ENCODE measurements at places on chromosomes 1 and 21. TPM values are rescaled to one million over a fixed set of nuclear protein-coding genes. Genes with fewer than 3 reads are reported as not detected.

DNA sequence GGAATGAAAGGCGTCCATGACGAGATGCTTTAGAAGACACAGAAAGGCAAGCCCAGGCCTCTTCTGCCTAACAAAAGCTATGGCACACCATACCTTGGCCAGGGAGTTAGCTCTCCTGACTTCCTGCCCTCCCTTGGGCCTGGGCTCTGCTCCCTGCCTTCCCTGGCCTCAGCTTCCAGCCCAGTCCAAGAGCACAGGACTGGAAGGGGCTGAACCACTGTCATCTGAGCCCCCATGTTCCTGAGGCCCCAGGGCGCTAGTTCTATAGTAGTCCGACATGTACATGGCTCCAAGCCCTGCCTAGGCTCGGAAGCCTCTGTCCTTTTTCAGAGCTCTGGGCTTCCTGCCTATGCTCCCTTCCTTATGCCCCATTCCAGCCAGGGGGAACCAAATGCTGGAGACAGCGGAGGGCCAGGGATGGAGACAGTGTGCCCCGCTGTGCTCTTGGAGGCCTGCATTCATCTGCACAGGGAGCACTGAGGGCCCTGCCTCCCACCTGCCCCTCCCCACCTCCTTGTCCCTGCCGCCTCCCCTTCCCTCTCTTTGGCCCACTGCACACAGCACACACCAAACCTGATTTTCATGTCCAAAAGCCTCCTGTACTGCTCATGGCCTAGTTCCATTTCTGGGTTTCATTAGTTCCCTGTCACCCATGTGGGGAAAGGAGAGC, 240.1 kb downstream of the RHOU start:
- H3K4me3 ChIP-seq: no peak overlapping the region
- H3K27ac ChIP-seq: no peak overlapping the region
- H3K27me3 ChIP-seq: no peaks in the 10 kb centered on the region
- H3K4me1 ChIP-seq: no peaks in the 10 kb centered on the region

NOS1AP gene
- total RNA-seq: not detected

- H3K27ac ChIP-seq: no peak overlapping the region
- no peaks in the 10 kb centered on the region for H3K27me3 ChIP-seq
- H3K4me3 ChIP-seq: no peak overlapping the region
- DNase-seq: no peak
- no peaks in the 10 kb centered on the region for H3K36me3 ChIP-seq
- H3K4me1 ChIP-seq: no peaks in the 10 kb centered on the region
Measured at GRCh38 chr1:13967707-13968106, 267.7 kb downstream of the PRDM2 start.

DNA sequence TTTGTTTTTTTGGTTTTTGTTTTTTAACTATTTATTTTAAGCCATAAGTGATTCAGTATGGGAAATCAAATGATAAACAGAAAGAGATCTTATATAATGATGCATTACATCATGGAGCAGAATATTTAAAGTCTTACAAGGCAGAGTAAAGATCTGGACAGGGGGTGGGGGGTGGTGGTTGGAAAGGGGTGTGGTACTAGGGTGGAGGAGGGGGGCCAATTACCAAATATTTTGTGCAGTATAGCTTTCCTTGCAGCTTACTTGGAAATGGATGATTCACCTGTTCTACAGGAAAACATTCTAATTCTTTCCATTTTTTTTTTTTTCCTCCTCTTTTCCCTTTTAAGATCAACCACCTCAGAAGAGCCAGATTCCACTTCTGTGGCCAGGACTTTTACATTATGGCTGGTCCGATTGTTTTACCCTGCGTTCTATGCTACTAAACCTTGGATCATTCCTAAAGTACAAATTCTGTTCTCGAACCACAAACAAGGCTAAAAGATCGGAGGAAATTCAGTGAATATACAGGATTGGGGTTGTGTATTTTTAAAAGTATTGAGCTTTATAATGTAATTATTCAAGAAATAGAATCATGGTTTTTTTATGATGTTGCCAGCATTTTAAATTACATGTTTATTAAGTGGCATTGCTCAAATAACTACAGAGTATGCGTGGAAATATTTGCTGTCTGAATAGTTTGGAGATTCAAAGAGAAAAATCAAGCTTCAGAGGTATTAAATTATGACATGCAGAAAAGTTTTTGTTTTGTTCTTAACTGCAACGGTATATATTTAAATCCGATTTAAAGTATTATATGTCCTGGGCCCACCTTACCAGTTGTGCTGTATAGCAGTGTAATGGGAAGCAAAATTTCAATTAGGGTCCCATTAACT, 859.5 kb downstream of the USP25 start:
- no peak overlapping the region for H3K4me3 ChIP-seq
- no peaks in the 10 kb centered on the region for H3K36me3 ChIP-seq
- no peaks in the 10 kb centered on the region for H3K4me1 ChIP-seq
- H3K27ac ChIP-seq: no peak overlapping the region
- no peak for DNase-seq

GRCh38 chr21:29217818-29218291, 80.9 kb upstream of the BACH1 start:
- no peaks in the 10 kb centered on the region for H3K4me1 ChIP-seq
- no peaks in the 10 kb centered on the region for H3K27me3 ChIP-seq
- no peaks in the 10 kb centered on the region for H3K36me3 ChIP-seq
- no peak overlapping the region for H3K27ac ChIP-seq

FTCD gene
- total RNA-seq: 1.7 TPM

TCEA3 gene
- 28.7 TPM for total RNA-seq

GRCh38 chr21:34354836-34355235, 9.0 kb upstream of the KCNE2 start:
- peaks cover 2% of the 10 kb centered on the region for H3K27me3 ChIP-seq
- H3K36me3 ChIP-seq: no peaks in the 10 kb centered on the region
- H3K27ac ChIP-seq: no peak overlapping the region
- no peak overlapping the region for H3K4me3 ChIP-seq
- H3K4me1 ChIP-seq: no peaks in the 10 kb centered on the region

FABP3 gene
- total RNA-seq: not detected

DNA sequence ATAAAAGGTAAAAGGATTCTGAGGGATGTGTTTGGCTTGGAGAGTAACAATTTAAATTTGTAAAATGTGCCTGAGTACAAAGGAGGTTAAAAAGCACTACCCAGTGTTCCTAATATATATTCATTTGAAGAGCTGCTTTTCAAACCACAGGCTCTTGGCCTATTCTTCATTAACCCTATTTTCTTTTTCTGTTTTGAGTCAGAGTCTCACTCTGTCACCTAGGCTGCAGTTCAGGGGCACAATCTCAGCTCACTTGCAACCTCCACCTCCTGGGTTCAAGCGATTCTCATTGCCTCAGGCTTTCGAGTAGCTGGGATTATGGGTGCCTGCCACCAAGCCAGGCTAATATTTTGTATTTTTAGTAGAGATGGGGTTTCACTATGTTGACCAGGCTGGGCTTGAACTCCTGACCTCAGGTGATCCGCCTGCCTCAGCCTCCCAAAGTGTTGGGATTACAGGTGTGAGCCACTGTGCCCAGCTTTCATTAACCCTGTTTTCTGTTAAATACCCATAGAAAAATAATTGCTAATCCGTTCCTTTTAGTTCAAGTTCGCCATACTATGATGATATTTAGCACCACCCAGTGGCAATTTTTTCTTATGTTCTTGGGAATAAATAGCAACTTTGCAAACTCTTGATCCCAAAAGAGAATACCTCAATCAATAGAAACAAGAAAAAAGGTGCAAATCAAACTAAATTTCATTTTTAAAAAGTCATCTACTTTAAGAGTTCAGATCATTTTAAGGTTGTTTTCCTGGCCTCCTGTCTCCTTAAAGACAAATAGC, 30.5 kb downstream of the ZBTB8OS start:
- H3K4me1 ChIP-seq: peaks cover 12% of the 10 kb centered on the region
- H3K36me3 ChIP-seq: no peaks in the 10 kb centered on the region
- H3K27ac ChIP-seq: no peak overlapping the region
- no peaks in the 10 kb centered on the region for H3K27me3 ChIP-seq

TMPRSS3 gene
- total RNA-seq: 1.8 TPM

DNA sequence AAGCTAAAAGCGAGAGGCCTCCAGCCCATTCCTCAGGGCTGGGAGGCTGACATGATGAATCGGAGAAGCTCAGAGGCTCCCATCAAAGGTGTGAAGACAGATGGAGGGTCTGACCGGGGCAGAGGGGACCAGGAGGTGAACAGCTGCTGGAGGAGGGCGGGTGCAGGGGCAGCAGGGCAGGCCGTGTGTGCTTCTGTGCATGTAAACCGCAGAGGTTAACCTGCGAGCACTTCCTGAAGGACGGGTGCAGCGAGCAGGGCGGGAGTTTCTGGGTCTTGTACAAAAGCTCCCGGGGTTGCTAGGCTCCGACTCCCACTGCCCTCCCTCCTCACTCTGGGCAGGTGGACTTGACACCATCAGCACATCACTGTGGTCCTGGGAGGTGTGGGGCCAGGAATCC, 75.2 kb downstream of the PAX7 start:
- peaks cover 4% of the 10 kb centered on the region for H3K27me3 ChIP-seq
- no peaks in the 10 kb centered on the region for H3K4me1 ChIP-seq
- no peak overlapping the region for H3K27ac ChIP-seq
- H3K36me3 ChIP-seq: no peaks in the 10 kb centered on the region
- DNase-seq: no peak

SERPINC1 gene
- total RNA-seq: not detected

DNA sequence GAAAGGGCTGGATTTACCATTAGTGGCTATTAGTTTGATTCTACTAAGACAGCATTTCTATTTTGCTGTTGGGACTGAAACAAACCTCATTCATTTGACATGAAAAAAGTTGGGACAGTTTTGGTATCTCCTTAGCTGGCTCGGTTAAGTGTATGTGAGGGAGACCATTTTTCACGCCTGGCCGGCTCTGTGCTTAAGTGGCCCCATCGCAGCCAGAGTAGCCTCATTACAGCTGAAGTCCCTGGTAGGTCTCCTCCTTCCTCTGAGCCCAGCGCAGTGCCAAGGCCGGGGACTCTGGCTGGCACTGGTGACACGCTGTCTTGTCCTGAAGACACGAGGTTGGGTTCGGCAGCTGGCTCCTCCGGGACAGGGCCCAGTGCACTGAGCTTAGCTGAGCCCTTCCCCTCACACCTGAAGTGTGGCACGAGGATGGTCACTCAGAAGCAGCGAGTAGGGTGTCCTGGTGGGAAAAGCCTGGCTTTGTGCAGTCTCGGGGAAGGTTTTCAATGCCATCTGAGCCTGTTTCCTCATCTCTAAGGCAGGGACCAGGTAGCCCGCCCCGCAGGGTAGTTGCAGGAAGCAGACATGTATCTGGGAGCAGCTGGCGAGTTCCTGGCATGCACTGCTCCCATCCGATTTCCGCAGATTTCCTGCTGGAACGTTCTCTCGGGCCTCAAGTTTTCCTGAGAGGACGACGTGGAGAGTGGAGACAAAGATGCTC, 196.5 kb downstream of the DYRK1A start:
- no peaks in the 10 kb centered on the region for H3K36me3 ChIP-seq
- H3K4me3 ChIP-seq: peak overlapping the region; percentile 94
- DNase-seq: no peak
- H3K27me3 ChIP-seq: no peaks in the 10 kb centered on the region
- peak overlapping the region; percentile 91 for H3K27ac ChIP-seq

DNA sequence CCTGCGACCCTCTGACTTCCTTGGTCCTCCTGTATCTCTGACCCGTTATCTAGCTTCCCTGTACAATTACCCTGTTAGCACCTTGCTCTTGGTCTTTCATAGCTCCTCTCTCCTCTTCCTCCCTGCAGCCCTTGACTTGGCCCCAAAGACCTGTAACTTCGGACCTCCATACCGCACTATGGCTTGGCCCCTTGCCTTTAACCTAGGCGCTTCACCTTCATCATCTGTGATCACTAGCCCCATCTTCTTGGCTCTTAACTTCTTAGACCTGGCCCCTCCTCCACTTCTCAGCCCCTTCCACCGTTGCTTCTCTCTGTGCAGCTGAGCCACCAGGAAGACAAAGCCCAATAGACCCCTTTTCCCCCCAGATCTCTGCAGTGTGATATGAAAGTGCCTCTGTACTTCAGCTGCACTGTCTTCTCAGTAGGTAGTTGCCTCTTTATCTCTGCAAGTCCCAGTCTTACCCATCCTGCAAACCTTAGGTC, 740 bp downstream of the ZNF691 start:
- DNase-seq: no peak
- H3K4me3 ChIP-seq: peak overlapping the region; percentile 74
- H3K4me1 ChIP-seq: peaks cover 23% of the 10 kb centered on the region

KRTAP19-1 gene
- total RNA-seq: not detected

GRCh38 chr21:35048706-35049617, at the start of gene RUNX1:
TSS of gene RUNX1 (minus strand) at chr21:35049302.
- H3K27me3 ChIP-seq: no peaks in the 10 kb centered on the region
- peak within 1 kb of the TSS; percentile 84 for H3K4me3 ChIP-seq
- DNase-seq: peak; percentile 91
- H3K36me3 ChIP-seq: no peaks in the 10 kb centered on the region
- H3K27ac ChIP-seq: peak within 1 kb of the TSS; percentile 82
- peaks cover 56% of the 10 kb centered on the region for H3K4me1 ChIP-seq

DNA sequence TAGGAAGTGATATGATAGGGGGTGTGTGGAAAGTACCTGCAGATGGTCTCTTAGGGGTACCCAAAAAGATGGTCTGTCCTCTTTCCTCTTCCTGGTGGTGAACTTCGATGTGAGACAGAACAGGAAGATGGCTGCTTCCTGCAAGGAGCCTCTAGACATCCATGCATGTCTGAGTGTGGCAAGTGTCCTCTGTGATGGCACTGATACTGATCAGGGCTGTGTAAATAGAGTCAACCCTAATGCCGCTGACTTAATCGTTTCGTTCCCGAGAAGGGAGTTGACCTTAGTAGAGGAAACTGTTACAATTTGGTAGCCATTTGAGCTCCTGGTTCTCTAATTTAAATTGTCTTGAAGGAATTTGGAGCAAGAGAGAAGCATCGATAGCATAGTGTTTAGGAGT, 168.6 kb downstream of the VPS13D start:
- H3K4me1 ChIP-seq: peaks cover 18% of the 10 kb centered on the region
- no peak overlapping the region for H3K27ac ChIP-seq
- no peak overlapping the region for H3K4me3 ChIP-seq
- peaks cover 28% of the 10 kb centered on the region for H3K36me3 ChIP-seq
- no peaks in the 10 kb centered on the region for H3K27me3 ChIP-seq
- no peak for DNase-seq

DNA sequence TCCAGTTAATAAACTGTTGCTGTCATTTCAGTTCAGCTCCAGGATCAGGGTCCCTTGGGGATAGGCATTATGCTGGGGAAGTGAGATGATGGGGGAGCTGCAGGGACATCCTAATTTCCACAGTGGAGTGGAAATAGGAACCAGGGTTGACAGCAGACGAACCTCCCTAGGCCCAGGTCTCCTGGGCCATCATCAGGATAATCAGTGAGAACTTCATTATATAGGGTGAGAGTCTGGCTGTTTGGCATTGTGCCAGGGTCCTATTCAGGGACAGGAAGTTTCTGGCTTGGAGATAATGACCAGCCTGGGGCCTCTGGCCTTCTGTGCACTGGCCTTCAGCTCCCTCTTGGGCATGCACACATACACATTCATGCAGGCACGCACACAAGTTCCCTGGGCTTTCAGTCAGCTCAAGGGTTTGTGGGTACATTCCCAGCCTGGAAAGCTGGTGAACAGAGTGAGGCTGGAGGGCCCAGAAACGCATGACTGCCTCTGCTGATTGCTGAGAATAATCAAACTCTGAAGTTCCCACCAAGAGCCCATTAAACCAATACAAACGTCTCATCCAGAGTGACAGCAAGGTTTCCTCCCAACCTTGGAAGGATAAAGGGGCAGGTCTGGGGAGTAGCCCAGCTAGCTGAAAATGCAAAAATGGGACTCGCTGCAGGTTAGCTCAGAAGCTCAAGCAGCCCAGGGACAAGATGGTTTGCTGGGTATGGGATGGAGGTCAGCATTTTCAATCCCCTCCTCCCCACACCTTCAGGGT, 13.9 kb upstream of the LRIG2 start:
- no peaks in the 10 kb centered on the region for H3K27me3 ChIP-seq
- H3K27ac ChIP-seq: no peak overlapping the region
- H3K4me3 ChIP-seq: no peak overlapping the region
- no peaks in the 10 kb centered on the region for H3K36me3 ChIP-seq
- DNase-seq: no peak

- no peaks in the 10 kb centered on the region for H3K27me3 ChIP-seq
- H3K36me3 ChIP-seq: no peaks in the 10 kb centered on the region
- H3K4me1 ChIP-seq: peaks cover 2% of the 10 kb centered on the region
- no peak overlapping the region for H3K27ac ChIP-seq
- DNase-seq: no peak
Measured at GRCh38 chr1:234737967-234738314, 128.0 kb upstream of the IRF2BP2 start.
